ENCODE measurements at places on chromosomes 11 and 22.
A peak's percentile ranks its signal among the peaks of the same experiment; 100 is the strongest.

DNA sequence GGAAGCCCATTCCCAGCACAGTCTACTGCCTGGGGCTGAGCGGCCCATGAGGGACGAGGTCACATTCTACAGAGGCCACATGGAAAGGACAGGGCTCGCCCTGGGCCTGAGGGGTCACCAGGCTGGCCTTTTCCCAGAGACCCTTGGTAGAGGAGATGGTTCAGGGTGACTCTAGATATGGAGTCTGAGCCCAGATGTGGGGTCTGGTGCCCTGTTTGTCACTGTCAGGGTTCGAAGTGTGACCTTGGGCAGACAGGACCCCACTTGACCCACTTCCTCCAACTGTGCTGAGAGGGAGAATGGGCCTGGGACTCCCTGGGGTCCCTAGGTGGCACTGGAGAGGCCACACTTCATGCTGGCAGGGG is 81.0 kb downstream of the MYEOV start:
- DNase-seq: no peak
- no peak overlapping the region for H3K27ac ChIP-seq
- no peaks in the 10 kb centered on the region for H3K36me3 ChIP-seq

- no peak overlapping the region for H3K4me3 ChIP-seq
- H3K4me1 ChIP-seq: peaks cover 56% of the 10 kb centered on the region
- no peak overlapping the region for H3K27ac ChIP-seq
- DNase-seq: no peak
- peaks cover 2% of the 10 kb centered on the region for H3K27me3 ChIP-seq
Observed at GRCh38 chr22:42371099-42371498, 61.1 kb downstream of the NFAM1 start.

- H3K36me3 ChIP-seq: no peaks in the 10 kb centered on the region
- no peak for DNase-seq
- no peaks in the 10 kb centered on the region for H3K4me1 ChIP-seq
- peaks cover 5% of the 10 kb centered on the region for H3K27me3 ChIP-seq
- H3K27ac ChIP-seq: no peak overlapping the region
Observed at GRCh38 chr22:27185099-27185709, 527.8 kb downstream of the MIAT start.

GRCh38 chr11:8806974-8807373 is 104.0 kb upstream of the AKIP1 start:
- no peaks in the 10 kb centered on the region for H3K27me3 ChIP-seq
- H3K4me3 ChIP-seq: peak overlapping the region; percentile 59
- H3K27ac ChIP-seq: peak overlapping the region; percentile 92
- no peak for DNase-seq
- no peaks in the 10 kb centered on the region for H3K36me3 ChIP-seq
